ENCODE measurements at places on chromosomes 3 and 15.

DNA sequence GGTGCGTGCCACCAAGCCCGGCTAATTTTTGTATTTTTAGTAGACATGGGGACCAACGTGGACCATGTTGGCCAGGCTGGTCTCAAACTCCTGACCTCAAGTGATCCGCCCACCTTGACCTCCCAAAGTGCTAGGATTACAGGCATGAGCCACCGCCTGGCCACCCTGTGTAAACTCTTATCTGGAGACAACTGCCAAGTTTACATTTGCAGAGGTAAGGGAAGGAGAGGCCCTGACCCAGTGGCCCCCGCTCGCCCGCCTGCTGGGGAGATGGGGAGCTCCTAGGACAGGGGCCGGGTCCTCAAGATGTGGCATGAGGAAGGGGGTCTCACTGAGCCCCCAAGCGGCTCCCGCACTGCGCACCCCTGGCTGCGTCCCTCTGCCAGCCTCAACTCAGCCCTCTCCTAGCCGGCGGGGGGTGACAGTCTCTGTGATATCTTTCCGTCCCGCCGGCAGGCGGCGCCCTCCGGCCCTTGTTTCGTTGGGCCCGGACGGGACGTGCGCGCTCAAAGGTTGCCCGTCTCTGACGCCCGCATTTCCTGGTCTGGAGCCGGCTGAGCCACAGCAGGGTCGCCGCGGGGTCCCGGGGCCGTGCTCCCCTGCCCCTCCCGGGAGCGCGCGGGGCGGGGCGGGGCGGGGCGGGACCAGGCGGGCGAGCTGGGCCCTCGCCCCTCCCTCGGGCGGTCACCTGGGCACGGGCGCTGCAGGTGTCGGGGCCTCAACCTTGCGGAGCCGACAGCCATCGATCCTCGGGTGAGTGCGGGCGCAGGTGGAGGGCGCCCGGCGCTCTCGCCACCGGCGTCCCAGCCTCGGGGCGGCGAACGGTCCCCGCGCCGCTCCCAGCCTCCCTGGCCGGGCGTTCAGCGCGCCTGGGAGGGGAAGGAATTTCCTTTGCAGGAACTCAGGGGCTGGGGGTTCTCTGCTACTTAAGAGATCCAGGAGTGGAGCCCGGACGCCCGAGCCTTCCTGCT lies at the start of gene GPR160:
TSS of gene GPR160 (plus strand) at position 533 of the 971 bp plus-strand sequence. CDS start 45,978 bp downstream, outside the sequence.
- peak; percentile 72 for DNase-seq

DNA sequence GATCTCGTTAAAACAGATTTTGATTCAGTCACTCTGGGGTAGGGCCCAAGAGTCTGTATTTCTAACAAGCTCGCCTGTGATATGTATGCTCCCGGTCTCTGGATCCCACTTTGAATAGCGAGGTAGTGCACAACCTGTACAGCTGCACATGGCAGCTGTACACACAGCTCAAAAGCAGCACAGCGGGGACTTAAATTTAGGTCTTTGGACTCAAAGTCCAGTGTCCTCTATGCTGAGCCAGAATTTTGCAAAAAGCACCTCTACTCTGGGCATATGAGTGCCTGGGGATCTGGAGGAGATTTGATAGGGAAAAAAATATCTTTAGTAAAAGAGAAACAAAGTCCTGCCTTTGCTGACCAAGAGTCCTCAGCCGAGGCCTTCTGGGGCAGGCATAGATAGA lies 83.1 kb downstream of the HMG20A start:
- no peak for DNase-seq

- DNase-seq: no peak
Measured at GRCh38 chr3:72584262-72584661, 264.0 kb downstream of the SHQ1 start.

- DNase-seq: no peak
Measured at GRCh38 chr3:188008582-188009213, 145.3 kb upstream of the LPP start.

DNA sequence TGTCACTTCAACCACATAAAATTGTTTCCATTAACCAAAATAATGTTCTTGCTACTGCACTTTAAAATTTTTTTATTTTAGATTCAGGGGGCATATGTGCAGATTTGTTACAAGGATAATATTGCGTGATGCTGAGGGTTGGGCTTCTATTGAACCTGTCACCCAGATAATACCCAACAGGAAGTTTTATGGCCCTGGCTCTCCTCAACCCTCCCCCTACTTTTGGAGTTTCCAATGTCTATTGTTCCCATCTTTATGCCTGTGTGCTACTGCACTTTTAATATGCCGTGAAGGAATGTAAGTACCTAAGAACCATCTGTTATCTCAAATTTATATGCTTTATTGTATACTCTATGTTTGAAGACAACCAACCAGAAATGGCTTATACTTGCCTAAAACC lies 42.0 kb upstream of the IMPG2 start:
- DNase-seq: no peak

GRCh38 chr15:85550283-85550682 lies 169.9 kb downstream of the AKAP13 start:
- no peak for DNase-seq

- DNase-seq: no peak
Measured at GRCh38 chr3:173893066-173893465, 495.5 kb downstream of the NLGN1 start.

DNA sequence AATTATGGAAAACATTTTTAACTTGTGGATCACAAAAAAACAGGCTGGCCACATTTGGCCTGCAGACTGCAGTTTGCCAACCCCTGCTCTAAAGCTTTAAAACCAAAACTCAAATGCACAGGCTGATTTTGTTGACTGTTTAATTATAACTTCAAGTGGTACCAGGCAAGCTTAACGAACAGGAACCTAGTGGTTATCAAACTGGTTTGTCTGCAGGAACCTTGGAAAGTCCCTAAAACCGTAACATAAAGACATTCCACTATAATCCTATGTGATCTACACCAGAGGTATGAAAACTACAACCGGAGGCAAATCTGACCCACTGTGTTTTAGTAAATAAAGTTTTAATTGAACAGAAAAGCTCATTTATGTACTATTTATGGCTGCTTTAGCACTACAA lies 52.4 kb downstream of the TBL1XR1 start:
- DNase-seq: peak; percentile 16

DNA sequence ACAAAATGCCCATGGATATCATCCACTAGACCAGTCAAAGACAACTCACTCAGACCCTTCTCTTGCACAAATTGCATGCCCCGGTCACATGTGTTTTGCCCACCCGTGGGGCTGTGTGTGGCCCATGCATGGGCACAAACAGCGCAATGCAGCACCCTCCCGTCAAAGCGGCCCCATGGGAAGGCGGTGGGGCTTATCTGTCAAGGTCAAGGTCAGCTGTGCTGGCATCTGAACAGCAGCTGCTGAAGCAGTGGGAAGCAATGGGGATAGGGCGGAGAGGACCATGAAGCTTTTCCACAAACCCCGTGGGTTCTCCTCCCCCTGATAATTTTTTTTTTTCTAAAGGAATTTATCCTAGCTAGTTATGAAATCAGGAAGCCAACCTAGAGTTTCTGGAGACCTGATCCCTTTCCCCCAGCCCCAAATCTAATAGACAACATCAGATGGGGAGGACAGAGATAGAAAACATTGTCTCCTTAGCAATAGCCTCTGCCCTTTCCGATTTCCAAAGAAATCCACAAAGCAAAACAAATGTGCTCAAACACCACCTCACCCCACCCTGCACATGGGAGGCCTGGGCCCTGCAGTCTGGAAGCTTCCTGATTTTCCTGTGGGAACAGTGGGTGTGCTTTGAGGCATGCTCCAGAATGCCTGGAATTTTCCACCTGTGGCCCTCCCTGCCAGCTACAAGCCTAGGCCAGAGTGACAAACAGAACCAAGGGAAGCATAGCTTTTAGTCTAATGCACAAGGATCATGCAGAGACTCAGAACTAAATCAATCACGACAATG lies 84.4 kb downstream of the BDH1 start:
- no peak for DNase-seq

GRCh38 chr15:35141743-35142471 lies 56.8 kb upstream of the NANOGP8 start:
- no peak for DNase-seq

DNA sequence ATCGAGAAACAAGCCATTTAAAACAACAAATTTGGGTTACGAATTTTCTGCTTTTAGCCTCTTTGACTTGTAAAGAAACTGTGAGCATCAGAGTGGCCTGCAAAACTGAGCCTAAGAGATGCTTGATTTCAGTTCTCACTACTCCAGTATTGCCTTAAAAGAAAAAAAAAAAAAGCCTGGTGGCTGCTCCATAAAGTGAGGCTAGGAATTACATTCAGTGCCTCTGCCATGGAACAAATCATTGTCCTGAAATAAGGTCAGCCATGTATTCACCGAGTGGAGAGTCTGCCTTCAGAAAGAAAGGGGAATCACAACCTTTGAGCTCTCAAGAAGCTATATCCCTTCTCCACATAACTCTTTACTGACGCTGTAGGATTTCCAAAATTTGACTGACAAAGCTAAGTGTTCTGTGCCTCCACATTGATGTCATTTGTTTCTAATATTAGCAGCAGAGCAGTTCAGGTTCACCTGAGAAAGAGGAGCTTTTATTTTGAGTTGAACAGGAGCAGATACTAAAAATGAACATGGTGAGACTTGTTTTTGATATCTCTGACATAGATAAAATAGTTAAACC lies 137.3 kb downstream of the SSR3 start:
- no peak for DNase-seq

DNA sequence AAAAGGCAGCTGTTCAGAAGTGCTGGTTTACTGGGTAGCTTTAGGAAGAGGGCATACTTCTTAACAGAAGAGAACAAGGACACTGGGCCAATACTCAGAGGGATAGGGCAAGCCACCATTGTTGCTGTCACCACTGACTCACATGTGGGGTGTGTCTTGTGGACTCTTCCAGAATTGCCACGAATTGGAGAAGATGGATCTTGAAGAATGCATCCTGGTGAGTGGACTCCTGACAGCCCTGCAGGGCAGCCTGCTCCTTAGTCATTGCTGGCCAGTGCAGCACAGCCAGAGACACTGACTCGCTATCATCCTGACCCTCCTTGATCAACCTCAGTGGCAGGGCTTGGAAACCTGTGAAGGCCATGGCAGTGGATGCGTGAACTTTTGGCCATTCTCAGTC lies 62.3 kb downstream of the UBP1 start:
- DNase-seq: no peak

- DNase-seq: no peak
Measured at GRCh38 chr15:80072285-80072994, 13.0 kb downstream of the ZFAND6 start.

GRCh38 chr3:73739791-73740453 lies 115.2 kb upstream of the PDZRN3 start:
- DNase-seq: no peak

GRCh38 chr3:13580256-13581023 lies 31.5 kb downstream of the FBLN2 start:
- DNase-seq: no peak

DNA sequence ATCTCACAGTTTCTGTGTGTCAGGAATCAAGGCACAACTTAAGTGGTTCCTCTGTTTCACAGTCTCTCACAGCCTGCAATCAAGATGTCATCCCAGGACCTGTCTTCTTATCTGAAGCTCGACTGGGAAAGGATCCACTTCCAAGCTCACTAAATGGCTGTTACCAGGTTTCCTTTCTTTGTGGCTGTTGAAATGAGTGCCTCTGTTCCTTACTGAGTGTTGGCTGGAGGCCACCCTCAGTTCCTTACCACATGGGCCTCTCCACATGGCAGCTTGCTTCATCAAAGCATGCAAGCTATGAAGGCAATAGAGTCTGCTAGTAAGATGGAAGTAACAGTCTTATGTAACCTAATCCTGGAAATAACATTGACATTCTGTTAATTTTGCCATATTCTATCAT lies 174.0 kb downstream of the ERC2 start:
- no peak for DNase-seq

GRCh38 chr3:167777356-167777755 lies 41.8 kb downstream of the SERPINI1 start:
- no peak for DNase-seq

GRCh38 chr3:40920041-40920440 lies 279.3 kb upstream of the CTNNB1 start:
- no peak for DNase-seq

DNA sequence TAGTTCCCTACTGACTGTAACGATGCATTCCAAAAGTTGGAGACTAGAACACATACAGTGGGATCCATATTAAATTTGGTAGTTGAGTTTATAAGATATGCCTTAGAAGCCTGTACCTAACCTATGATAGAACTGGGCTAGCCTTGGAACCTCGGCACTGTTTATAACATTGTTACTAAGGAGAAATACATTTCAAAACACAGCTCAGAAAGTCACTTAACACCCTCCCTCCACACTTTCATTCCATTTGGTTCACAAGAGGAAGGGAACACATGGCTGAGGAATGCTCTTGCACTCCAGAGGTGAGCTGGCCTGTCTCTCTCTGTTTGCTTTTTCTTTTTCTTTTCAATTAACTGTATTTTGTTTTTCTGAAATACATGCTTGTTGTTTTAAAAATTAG lies 48.7 kb upstream of the TSC22D2 start:
- no peak for DNase-seq

- DNase-seq: no peak
Measured at GRCh38 chr3:170044795-170045244, 7.0 kb downstream of the GPR160 start.

GRCh38 chr3:150602426-150603152 lies 532 bp upstream of the SELENOT start:
- no peak for DNase-seq

DNA sequence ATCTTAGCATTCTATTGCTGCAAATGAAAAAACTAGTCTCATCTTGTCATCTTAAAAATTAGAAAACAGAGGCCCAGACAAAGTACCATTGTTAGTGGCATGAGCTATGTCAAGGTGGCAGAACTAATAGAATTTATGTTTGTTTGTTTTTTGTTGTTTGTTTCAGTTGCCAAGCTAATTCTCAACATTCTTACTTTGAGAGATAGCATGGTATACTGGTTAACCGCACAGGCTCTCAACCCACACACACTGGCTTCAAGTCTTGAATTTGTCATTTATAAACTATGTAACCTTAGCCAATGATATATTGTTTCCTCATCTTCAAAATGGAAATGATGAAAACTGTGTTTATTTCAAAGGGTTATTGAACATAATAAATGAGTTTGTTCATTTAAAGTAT lies 367.6 kb upstream of the PLSCR5 start:
- DNase-seq: no peak

DNA sequence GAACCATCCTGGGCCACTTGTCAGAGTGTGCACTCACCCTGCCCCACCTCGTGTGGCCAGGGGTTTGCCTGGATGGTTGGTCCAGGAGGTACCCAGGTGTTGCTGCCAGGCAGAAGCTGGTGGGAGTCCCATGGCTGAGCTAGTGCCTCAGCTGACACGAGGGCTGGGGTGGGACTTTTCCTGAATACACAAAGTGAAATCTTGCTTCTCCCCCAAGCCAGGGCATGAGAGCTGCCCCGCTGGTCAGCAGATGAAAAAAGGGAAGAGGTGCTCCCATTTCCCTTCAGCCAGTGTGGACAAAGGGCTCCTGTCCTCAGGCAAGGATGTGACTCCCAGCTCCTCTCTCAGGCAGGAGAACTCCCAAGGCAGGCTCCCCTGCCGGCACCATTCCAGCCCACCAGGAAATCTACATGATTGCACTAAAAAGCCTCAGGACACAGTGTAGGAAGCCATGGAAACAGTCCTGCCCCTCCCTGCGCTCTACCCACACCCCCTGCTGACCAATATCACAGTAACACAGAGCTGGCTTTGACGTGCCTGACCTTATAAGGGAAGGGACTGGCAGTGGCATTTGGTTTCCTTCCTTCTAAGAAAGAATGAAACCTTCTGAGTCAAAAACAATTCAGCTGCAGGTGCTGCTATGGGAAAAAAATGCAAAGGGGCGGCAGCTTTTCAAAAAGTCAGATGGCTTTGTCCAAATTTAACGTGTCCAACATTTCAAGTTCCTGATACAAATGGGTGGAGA lies 33.9 kb downstream of the MYO5C start:
- DNase-seq: peak; percentile 10

- DNase-seq: peak; percentile 68
Measured at GRCh38 chr3:136075218-136075808, 109.8 kb downstream of the PPP2R3A start.

- no peak for DNase-seq
Measured at GRCh38 chr15:60009980-60010732, 6.0 kb downstream of the FOXB1 start.
